ENCODE measurements at places on chromosomes 4 and X.
A peak's percentile ranks its signal among the peaks of the same experiment; 100 is the strongest.

DNA sequence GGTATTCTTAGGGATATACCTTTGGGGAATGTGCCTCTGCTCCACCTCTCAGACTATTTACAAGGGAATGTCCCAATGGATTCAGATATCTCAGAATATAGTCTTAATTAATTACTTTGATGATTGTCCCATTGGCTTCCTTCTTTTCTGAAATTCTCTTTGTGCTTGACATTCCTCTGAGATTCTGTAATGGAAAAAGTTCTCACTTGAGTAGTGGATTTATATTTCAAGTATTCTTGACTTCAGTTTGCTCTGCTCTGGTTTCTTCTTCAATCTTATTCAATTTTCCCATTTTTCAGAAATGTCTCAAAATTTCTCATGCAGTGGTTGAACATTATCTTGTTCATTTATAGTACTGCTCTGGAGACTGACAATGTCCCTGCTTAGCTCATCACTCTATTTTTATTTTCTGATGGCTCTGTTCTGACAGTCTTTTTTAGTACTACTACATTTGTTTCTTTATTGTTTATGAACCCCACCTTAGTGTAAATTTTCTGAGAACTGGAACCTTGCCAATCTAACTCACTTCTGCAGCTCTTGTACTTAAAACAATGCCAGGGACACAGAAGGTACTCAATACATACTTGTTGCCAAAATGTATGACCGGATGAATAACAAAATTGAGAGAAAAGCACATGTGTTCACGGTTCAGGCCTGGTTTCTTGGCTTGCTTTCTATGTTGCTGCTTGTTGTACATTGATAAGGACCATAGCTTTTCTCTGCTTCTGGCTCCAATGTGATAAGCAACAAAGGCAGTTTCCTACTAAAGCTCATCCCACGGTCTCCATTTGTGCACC is 471.7 kb downstream of the GASK1B start:
- DNase-seq: no peak

DNA sequence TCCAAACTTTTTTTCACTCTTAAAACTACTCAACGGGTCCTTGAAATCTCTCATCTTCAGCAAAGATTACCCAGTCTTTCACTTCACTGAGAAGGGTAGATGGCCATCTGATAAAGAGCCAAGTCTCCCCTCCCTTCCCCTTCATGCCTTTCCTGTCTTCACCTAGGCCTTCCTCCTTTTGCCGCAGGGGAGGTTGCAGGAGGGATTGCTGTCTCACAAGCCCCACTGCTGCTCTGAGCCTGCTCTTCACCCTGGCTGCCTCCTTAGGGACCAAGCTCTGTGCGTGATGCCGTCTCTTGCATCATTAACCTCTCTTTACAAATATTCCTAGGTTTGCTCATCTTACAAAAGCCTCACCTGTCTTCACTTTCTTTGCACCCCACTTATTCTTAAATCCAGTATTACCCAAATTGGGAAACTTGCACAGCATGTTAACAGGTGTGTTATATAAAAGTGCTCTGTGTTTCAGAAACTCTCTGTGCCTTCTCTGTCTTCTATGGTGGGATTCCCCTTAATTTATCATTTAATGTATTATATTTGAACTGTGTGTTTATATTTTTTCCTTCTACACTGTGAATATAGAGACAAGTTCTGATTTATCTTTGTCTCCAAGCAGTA is 3.8 kb downstream of the ZFX start:
- DNase-seq: peak; percentile 53

DNA sequence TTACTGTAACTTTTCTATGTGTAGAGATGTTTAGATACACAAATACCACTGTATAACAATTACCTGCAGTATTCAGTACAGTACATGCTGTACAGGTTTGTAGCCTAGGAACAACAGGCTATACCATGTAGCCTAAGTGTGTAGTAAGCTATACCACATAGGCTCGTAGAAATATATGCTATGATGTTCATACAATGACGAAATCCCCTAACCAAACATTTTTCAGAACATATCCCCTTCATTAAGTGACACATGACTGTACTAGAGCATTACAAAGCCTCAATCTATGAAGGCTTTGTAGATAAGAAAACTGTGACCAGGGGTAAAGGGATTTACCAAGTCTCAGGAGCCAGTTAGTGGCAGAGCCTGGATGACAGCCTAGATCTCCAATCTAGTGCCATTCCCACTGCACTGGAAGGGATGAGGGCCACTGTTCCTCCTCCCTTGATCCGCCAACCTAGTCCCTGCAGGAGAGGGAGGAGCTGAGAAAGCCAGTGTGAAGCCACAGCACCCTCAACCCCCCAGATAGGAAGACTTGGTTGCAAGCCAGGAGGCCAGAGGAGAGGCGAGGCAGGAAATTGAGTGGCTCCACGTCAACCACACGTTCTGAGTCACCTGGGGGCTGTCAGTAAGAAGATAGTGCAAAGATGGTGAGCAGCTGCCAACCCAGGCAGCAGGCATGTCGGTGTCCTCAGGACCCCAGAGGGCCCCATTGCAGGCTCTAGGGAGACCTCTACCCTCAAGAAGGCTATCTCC is 227.7 kb downstream of the BCOR start:
- no peak for DNase-seq

- DNase-seq: no peak
These were observed 115.2 kb downstream of the FAM53A start for GRCh38 chr4:1568855-1569460.

Measured in Karpas-422 (cell line).